ENCODE measurements at places on chromosomes 2 and 18.

DNA sequence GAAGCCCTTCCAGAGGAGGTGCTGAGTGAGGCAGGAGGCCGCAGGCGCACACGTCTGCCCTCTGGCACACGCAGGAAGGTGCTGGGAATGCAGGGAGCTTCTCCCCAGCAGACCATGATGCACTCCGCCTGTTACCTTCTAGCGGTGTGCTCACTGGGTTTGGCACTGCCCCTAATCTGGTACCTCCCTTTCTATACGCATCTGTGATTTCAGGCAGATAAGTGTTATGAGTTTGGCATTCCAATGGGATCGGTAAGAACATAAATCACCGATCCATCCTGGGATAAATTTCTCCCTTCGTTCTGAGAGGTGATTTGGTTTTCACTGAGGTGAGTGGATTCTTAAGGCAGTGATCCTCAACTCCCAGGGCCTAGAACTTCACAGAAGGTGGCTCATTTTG, 34.6 kb downstream of the ODC1 start:
- DNase-seq, result no peak

DNA sequence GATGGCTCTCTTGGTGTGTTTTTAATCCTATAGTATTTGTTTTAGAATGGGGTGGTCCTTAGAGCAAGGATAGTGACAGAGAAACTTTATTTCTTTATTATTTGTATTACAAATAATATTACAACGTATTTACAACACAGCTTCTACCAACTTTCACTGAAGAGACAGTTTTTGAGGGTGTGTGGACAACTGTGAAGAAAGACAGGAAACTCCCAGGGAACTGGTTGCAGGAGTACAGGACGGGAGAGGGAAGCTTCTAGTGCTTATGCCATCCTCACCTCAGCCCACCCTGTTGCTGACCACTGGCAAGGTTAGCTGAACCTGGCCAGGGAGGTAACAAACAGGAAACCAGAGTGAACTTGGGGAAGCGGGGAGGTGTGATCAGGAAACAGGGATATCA, 251.7 kb downstream of the BCL11A start:
- DNase-seq, result no peak

DNA sequence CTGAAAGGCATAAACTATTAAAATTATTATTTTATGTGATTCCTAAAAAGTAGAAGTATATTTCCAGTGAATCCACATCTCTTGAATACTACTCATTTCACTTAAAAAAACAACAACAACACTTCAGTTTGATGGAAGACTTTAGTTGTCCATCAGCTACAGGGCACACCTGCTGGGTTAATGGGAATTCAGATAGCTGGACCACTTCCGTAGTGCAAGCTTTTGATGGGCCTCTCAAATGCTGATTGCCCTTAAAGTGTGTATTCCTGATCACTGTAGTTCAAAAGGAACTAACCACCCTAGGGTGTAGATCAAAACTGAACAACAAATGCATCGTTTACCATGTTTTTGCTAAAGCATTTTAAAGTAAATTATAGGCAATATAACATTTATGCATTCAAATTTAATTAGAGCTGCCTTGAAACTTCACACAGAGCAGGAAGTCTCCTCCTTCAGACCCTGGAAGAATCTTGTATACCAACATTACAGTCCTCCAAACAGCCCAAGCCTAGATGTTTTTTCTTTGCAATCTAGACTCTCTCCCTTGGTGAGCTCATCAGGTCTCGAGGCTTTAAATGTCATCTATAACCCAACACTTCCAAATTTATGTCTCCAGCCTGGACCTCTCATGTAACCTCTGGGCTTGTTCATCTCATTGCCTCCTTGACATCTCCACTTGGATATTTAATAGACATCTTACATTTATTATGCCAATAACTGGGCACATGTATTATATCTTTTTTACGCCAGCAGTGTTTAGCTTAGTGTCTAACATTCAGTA, 510.1 kb upstream of the SLC39A10 start:
- DNase-seq, result no peak

- no peak for DNase-seq
Measured at GRCh38 chr2:176637486-176638166, 368.4 kb downstream of the MTX2 start.

GRCh38 chr18:35334821-35335220, 9.4 kb downstream of the ZNF24 start:
- DNase-seq, result no peak

- DNase-seq, result no peak
Measured at GRCh38 chr2:31483246-31483645, 68.7 kb upstream of the XDH start.

DNA sequence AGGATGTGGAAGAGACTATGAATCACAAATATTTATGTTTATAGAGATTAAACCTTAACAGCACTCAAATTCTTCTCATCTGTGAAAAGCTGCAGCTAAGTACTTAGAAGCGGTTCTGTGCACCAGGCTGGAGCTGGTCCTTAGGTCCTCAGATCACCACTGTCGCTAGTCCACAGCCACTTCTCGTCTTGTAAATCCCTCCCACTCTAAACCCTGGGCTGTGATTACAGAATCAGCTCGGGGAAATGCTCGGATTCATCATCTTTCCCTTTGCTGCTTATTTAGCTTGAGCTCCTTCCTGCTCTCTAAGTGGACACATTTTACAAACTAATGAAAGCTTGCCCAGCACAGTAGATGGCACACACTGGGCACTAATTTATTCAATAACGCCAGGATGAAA, 61.7 kb downstream of the RNF152 start:
- DNase-seq, result no peak

DNA sequence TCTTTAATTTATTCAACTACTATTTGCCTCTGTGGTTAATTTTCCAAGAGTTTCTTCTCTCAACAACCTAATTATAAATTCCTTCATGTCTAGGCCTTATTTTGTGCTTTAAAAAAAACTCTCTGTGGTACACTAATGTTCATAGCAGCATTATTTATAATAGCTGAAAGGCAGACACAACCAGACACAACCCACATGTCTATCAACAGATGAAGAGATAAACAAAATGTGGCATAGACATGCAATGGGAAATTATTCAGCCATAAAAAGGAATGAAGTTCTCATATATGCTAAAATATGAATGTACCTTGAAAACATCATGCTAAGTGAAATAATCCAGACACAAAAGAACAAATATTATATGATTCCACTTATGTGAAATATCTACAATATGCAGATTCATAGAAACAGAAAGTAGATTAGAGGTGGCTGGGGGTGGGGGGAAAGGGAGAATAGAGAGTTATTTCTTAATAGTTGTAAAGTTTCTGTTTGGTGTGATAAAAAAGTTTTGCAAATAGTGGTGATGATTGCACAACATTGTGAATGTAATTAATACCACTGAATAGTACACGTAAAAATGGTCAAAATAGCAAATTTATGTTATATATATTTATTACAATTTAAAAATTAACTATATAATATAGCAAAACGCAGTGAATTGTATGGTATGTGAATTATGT, 28.1 kb upstream of the RASGRP3 start:
- peak; percentile 17 for DNase-seq

DNA sequence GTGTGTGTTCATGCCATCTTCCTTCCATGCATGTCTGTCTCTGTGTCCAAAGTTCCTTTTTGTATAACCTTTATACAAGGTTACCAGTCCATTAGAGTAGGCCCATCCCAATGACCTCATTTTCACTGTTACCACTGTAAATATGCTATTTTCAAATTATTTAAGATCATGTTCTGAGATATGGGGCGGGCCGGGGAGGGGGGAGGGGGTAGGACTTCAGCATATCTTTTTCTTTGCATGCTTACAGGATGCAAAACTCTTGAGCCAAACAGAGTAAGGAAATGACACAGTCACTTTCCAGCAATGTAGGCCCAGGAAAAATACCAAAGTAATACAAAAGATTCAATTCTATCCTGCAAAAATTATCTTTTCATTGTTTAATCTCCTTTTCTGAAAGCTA, 124.1 kb upstream of the HNRNPA3 start:
- DNase-seq, result no peak

DNA sequence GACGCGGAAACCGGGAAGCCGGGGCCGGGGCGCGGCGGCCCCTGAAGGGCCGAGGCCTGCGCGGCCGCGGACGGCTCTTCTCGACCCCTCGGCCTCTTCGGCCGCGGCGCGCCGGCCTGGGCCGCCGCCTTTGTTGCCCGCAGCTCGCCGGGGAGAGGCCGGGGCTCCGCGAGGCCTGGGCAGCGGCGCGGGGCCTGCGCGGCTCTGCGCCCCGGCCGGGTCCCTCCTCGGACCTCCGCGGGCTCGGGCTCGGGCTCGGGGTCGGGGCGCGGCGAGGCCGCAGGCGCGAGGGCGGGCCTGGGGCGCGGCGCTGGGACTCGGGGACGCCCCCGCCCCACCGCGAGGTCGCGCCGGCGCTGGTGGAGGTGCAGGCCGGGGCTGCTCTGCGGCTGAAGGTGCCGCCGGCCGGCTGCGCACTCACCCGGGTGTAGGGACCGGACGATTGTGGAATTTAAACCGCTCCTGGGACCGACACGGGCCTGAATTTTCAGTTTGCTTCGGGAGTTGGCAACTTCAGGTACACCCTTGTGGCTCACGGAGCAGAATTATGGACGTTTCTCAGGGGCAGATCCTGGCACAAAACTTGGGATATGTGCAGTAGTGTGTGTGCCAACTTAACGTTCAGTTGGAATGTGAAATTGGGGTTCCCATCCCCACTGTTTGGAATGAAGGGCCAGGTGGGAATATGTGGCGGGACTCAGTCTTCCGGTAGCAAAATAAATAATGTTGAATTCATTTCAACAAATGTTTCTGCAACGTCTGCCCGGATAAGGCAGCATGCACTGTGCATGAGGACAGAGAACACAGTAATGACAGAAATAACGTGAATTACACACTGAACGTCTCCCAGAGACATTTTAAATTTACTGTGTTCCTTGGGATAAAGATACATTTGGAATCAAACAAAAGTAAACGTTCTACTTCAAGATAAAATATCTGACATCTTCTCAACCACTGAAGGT, 787 bp downstream of the SOCS6 start:
- no peak for DNase-seq

Measured in AML-193 (cell line).